Tibial artery (tissue), 4 donors: ENCODE measurements at places on chromosomes 1 and 21.

DNA sequence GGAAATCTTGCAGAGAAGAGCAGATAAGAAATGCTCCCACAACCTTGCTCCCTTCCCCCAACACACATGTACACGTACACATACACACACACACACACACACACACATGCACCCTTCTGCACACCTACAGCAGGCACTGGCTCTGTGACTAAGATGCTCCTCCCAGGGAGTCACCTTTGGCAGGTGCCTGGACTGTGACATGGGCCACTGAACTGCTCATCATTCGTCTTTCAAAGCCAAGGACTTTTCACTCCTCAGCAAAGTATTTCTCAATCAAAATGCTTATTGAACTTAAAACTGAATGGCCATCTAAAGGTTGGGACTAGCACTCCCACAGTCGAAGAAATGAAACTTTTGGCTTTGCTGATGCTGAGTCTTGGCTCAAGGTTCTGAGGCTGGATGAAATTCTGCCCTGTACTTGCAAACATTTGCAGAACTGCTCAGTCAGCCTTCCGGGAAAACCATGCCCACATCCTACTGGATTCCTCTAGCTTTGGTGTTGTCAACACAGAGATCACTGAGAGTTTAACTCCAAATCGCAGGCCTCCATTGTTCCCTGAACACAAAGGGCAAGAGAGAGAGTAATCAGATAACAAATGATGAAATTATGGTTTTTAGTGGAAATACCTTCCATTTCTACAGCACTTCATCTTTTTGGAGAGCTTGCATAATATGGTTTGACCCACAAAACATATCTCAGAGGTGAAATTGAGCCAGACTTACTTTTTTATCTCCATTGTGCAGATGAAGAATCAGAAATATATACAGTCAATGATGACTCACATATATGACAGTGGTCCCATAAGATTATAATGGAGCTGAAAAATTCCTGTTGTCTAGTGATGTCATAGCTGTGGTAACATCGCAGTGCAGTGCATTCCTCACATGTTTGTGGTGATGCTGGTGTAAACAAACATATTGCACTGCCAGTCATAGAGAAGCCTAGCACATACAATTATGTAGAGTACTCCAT is 72.4 kb upstream of the BCAR3 start:
- H3K27me3 ChIP-seq, result no peaks in the 10 kb centered on the region
- H3K27ac ChIP-seq, result no peak overlapping the region
- H3K36me3 ChIP-seq, result no peaks in the 10 kb centered on the region
- H3K4me1 ChIP-seq, result no peaks in the 10 kb centered on the region
- no peak for DNase-seq

- H3K27me3 ChIP-seq, result no peaks in the 10 kb centered on the region
- peak overlapping the region; percentile 75 for H3K27ac ChIP-seq
- peaks cover 29% of the 10 kb centered on the region for H3K4me1 ChIP-seq
Measured at GRCh38 chr1:961132-961669, 817 bp downstream of the KLHL17 start.

GRCh38 chr1:1665815-1666251 is 7.0 kb upstream of the CDK11B start:
- no peak overlapping the region for H3K4me3 ChIP-seq
- peaks cover 79% of the 10 kb centered on the region for H3K36me3 ChIP-seq
- DNase-seq, result no peak
- H3K27ac ChIP-seq, result no peak overlapping the region
- H3K4me1 ChIP-seq, result no peaks in the 10 kb centered on the region

- H3K4me3 ChIP-seq, result no peak overlapping the region
- no peak overlapping the region for H3K27ac ChIP-seq
- peaks cover 77% of the 10 kb centered on the region for H3K27me3 ChIP-seq
- peaks cover 13% of the 10 kb centered on the region for H3K4me1 ChIP-seq
Measured at GRCh38 chr1:3702990-3703728, 49.1 kb upstream of the CCDC27 start.

- no peak for DNase-seq
- no peak overlapping the region for H3K4me3 ChIP-seq
- no peaks in the 10 kb centered on the region for H3K27me3 ChIP-seq
- H3K4me1 ChIP-seq, result no peaks in the 10 kb centered on the region
- no peaks in the 10 kb centered on the region for H3K36me3 ChIP-seq
Measured at GRCh38 chr1:45455162-45455561, 35.8 kb downstream of the TESK2 start.

GRCh38 chr1:154621875-154622274 is 13.9 kb upstream of the ADAR start:
- no peaks in the 10 kb centered on the region for H3K36me3 ChIP-seq
- H3K4me3 ChIP-seq, result no peak overlapping the region
- H3K27me3 ChIP-seq, result no peaks in the 10 kb centered on the region

GRCh38 chr1:41608211-41608610 is 123.7 kb upstream of the EDN2 start:
- H3K4me3 ChIP-seq, result no peak overlapping the region
- H3K27me3 ChIP-seq, result no peaks in the 10 kb centered on the region

DNA sequence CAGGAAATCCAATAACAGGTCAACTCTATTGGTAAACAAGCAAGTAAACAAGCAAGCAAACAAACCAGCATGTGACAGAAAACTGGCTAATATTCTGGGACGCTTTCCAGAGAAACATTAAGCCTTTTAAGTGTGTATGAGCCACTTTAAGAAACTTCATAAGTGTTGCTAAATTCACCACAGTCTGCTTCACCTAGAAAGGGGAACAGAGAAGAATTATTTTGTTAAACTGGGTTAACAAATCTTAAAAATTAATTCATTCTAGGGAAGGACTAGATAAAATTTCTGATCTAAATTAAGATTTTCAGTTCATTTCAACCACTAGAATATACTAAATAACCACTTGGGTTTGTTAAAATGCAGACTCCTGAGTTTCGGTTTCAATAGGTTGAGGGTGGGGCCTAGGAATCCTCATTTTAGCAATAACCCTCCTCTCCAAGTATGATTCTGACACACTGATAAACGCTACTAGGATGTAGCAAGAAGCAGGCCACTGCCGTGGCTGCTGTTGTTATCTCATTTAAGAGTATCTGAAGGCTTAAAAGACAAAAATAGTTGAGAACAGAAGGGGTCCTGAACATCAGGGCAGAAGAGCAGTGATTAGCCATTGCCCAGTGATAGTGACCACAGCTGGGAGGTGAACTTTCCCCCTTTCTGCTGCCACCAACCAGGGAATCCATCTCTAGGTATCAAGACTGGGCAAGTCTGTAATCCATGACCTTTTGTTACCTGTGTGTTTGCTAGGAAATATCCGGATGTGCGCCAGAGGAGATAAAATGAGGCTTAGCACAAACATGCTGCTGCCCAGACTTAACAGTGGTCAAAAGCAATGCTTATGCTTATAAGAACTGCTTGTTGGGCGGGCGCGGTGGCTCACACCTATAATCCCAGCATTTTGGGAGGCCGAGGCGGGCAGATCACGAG is 11.2 kb downstream of the CREG1 start:
- H3K27ac ChIP-seq, result no peak overlapping the region
- no peak for DNase-seq
- H3K27me3 ChIP-seq, result no peaks in the 10 kb centered on the region
- H3K36me3 ChIP-seq, result peaks cover 56% of the 10 kb centered on the region
- no peaks in the 10 kb centered on the region for H3K4me1 ChIP-seq
- H3K4me3 ChIP-seq, result no peak overlapping the region

- H3K36me3 ChIP-seq, result no peaks in the 10 kb centered on the region
- H3K4me1 ChIP-seq, result no peaks in the 10 kb centered on the region
- H3K27me3 ChIP-seq, result peaks cover 20% of the 10 kb centered on the region
- no peak overlapping the region for H3K27ac ChIP-seq
Measured at GRCh38 chr1:114260805-114261484, 107.3 kb upstream of the SYT6 start.

DNA sequence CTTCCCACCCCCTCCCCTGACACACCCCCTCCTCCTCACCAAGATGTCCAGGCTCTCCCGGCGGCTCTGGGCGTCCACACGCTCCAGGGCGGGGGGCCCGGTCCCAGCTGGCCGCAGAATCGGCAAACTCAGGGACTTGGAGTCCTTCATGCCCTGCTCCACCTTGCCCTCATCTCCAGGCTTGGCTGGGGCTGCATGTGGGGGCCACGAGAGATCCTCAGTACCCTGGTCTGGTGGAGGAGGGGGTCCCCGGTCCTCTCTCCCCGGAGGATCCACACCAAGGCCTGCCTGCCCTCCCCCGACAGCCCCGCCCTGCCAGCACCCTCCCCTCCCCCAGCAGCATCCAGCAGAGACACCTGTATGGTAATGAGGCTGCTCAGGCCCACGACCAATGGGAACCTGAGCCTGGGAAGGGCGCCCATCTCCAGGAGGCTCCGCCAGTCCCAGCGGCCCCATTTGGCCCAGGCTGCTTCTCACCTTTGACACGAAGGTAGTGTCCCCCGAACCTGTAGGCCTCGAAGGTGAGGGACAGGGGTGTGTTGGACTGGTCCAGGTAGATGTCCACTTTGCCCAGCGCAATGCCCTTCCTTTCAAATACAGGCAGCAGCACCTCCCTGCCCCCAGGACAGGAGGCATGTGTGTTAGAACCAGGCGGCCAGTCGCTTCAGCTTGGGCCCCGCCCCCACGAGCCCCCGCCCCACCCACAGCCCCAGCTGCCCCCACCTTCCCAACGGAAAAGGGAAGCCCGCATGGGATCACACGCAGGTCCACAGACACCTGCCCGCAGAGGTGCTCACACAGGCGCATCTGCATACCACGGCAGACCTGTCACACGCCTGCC is 8.2 kb upstream of the TNFRSF25 start:
- no peaks in the 10 kb centered on the region for H3K27me3 ChIP-seq
- H3K4me1 ChIP-seq, result no peaks in the 10 kb centered on the region
- no peaks in the 10 kb centered on the region for H3K36me3 ChIP-seq
- no peak for DNase-seq
- H3K27ac ChIP-seq, result no peak overlapping the region

GRCh38 chr1:168281603-168282325 is 1.1 kb downstream of the TBX19 start:
- no peaks in the 10 kb centered on the region for H3K27me3 ChIP-seq
- H3K36me3 ChIP-seq, result no peaks in the 10 kb centered on the region
- H3K4me3 ChIP-seq, result no peak overlapping the region
- no peak for DNase-seq

DNA sequence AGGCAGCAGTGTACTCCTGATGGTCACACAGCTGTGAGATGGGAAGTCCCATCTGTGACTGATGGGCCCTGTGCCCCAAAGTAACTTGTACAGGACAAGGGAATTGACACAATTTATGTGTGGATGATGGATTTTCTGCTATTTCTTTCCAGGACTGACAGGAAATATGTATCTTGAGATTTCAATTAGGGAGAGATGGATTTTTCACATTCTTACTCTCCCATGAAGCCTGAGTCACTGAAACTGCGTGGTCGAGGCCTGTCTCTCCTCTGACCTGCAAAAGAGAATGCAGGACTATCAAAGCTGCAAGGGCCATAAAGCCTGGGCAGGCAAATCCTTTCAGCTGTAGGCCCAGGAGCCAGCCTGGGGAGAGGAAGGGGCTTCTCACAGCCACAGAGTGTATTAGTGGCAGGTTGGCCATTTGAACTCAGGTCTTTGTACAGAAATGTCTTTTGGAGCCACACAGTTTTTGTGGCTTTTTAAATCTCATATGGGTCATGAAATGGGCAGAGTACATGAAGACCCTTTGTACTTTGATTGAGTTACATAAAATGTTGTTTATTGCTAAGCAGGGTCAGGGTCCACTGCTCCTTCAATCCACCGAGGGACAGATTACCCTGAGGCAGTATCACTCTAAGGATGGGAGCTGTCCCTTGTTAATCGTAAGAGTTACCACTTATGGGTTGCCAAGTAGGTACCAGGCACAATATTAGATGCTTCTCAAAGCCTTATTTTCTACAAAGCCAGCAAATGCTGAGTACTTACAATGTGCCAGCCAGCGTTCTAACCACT is 14.8 kb downstream of the ALX3 start:
- no peaks in the 10 kb centered on the region for H3K4me1 ChIP-seq
- no peak overlapping the region for H3K4me3 ChIP-seq
- no peak overlapping the region for H3K27ac ChIP-seq
- DNase-seq, result no peak

DNA sequence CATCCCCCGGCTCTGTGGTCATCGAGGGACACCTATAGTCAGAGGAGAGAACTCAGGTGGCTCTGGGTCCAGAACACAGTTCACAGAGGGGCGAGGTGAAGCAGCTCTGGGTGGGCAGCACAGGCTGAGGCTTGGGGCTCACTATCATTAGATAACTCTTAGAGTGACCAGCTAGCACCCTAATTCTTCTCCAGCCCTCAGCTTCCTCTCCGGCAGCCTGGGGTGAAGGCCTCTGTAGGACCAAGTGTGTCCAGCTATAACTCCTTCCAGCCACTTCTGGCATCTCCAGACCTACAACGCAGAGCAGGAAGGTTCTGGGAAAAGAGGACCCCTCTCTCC is 1.4 kb downstream of the ARTN start:
- DNase-seq, result no peak
- no peak overlapping the region for H3K27ac ChIP-seq
- H3K4me3 ChIP-seq, result no peak overlapping the region
- peaks cover 7% of the 10 kb centered on the region for H3K36me3 ChIP-seq
- H3K27me3 ChIP-seq, result peaks cover 13% of the 10 kb centered on the region

DNA sequence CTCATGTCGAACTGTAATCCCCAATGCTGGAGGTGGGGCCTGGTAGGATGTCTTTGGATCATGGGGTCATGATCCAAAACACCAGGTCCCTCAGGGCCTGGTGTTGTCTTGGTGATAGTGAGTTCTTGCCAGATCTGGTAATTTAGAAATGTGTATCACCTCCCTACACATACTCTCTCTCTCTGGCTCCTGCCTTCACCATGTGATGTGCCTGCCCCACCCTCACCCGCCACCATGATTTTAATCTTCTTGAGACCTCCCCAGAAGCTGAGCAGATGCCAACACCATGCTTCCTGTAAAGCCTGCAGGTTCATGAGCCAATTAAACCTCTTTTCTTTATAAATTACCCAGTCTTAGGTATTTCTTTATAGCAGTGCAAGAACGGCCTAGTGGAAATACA is 136.4 kb downstream of the NR5A2 start:
- no peak overlapping the region for H3K4me3 ChIP-seq
- no peaks in the 10 kb centered on the region for H3K27me3 ChIP-seq
- DNase-seq, result no peak

GRCh38 chr1:218205721-218206120 is 79.4 kb upstream of the RRP15 start:
- DNase-seq, result no peak
- no peak overlapping the region for H3K27ac ChIP-seq
- H3K36me3 ChIP-seq, result no peaks in the 10 kb centered on the region

DNA sequence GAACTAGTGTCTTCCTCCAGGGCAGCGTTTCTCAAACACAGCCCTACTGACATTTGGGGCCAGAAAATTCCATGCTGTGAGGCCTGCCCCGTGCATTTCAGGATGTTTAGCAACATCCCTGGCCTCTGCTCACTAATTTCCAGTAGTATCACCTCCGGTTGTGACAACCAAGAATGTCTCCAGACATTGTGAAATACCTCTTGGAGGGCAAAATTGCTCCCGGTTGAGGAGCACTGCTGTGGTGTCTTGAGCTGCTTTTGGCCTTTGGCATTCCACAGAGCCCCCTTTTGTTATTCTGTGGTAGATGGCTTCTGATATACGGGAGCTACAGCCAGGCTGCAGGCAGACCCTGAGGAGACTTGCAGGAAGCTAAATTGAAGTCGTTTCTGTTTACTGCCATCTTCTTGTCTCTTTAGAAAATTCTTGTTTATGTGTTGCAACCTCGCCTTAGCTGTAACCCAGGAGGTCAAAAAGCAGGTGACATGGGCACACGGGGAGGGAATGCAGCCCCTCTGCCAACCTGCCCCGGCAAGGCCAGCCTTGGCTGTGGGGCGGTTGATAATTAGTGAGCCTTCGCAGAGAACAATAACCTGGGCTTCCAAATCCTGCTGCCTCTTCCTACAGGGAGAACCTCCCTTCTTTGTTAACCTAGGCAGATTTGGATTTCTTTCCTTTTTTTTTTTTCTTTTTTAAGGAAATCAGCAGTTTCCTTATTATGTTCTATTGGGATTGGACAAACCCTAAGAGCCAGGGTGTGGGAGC is 74.7 kb upstream of the AKT3 start:
- DNase-seq, result no peak
- no peak overlapping the region for H3K4me3 ChIP-seq
- no peaks in the 10 kb centered on the region for H3K27me3 ChIP-seq
- peaks cover 30% of the 10 kb centered on the region for H3K4me1 ChIP-seq
